ENCODE measurements at places on chromosomes 2 and 18.

DNA sequence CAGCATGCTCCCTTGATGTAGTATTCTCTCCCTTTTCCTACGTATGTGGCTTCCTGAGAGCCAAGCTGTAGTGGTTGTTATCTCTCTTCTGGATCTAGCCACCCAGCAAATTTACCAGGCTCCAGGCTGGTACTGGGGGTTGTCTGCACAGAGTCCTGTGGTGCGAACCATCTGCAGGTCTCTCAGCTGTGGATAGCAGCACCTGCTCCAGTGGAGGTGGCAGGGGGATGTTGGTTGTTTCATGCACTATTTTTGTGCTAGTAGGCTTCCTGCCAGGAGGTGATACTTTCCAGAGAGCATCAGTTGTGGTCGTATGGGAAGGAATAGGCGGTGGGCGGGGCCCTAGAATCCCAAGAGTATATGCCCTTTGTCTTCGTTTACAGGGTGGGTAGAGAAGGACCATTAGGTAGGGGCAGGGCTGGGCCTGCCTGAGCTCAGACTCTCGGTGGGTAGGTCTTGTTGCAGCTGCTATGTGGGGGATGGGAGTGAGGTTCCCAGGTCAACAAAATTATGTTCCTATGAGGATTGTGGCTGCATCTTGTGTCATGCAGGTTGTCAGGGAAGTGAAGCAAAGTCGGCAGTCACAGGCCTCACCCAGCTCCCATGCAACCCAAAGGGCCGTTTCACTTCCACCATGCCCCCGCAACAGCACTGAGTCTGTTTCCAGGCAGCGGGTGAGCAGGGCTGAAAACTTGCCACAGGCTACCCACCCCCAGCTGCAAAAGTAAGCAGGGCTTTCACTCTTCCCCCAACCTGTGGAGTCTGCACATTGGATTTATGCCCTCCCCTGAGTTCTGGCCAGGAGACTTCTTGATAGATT lies 1139.5 kb downstream of the BCL11A start:
- DNase-seq = no peak

GRCh38 chr18:35525795-35526494 lies 28.2 kb upstream of the INO80C start:
- DNase-seq = no peak

- DNase-seq = no peak
Observed at GRCh38 chr2:102736110-102736409, 25.8 kb upstream of the TMEM182 start.

- DNase-seq = no peak
Observed at GRCh38 chr2:191646163-191646902, 31.6 kb upstream of the NABP1 start.

GRCh38 chr2:193267496-193268002 lies 1072.8 kb upstream of the TMEFF2 start:
- DNase-seq = no peak

DNA sequence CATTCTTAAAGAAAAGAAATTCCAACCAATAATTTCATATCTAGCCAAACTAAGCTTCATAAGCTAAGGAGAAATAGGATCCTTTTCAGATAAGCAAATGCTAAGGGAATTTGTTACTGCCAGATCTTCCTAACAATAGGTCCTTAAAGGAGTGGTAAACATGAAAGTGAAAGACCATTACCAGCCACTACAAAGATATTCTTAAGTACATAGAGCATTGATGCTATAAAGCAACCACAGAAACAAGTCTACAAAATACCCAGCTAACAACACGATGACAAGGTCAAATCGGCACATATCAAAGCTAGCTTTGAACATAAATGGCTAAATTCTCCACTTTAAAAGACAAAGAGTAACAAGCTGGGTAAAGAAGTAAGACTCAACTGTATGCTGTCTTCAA lies 188.9 kb upstream of the RPRM start:
- no peak for DNase-seq

- DNase-seq = no peak
Observed at GRCh38 chr18:74702950-74703349, 105.3 kb downstream of the ZNF407 start.

DNA sequence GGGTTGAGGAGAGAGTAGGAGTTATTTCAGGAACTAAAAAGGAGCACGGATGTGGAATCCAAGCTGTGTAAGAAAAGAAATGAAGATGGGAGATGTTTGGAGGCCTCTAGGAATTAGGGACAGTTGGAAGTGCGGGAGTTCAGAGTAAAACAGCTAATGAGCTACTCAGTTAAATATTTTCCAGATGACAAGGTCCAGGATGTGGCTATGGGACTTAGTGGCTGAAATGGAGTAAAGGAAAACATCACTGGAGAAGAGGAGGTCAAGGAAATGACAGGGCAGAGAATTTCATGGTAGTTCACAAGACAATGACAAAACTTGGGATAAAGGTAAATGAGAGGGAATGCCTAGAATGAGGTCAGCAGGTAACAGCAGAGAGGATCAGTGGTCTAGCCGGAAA lies 13.0 kb downstream of the GPR155 start:
- no peak for DNase-seq

DNA sequence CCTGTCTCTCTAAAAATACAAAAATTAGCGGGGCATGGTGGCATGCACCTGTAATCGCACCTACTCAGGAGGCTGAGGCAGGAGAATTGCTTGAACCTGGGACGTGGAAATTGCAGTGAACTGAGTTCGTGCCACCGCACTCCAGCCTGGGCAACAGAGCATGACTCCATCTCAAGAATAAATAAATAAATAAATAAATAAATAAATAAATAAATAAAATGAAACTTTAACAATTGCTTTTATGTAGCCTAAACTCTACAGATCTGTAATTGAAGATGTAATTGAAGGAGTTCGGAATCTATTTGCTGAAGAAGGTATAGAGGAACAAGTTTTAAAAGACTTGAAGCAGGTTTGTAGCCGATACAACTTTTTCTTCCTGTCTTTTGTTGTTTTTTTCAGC lies 2.9 kb downstream of the GTF2A1L start:
- DNase-seq = no peak

GRCh38 chr2:221205103-221205673 lies 366.9 kb downstream of the EPHA4 start:
- no peak for DNase-seq

GRCh38 chr2:53584986-53585385 lies 182.6 kb upstream of the CHAC2 start:
- no peak for DNase-seq

DNA sequence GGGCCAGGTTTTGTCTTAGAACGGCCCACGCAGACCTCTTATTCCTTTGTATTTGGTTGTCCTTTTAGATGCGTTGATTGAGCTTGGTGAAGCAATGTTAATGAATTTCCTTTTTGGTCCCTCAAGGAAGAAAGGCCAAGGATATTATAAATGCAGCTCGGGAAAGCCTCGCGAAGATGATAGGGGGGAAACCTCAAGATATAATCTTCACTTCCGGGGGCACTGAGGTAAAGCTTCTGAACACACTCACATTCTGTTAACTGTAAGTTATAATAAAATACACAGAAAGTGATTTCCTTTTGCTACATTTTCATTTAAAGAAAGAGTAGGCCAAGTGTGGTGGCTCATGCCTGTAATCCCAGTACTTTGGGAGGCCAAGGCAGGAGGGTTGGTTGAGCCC lies 7.1 kb downstream of the SCLY start:
- DNase-seq = no peak

- DNase-seq = no peak
Observed at GRCh38 chr2:134791616-134792015, 46.8 kb upstream of the ACMSD start.

DNA sequence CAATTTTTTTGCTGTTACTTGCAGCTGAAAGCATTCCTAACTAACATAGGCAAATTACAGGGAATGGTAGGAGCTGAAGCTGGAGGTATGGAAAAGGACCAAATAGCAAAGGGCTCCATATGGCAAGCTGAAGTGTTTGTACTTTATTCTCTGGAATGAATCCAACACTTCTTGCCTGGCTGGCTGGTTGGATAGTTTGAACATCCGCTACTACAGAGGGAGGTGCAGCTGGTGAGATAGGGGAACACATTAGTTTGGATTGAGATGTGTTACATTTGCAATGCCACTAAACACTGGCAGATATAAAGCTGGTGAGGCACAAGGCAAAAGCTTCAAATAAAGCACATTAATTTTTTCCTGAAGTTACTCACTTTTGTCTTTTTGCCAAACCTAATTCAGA lies 291.5 kb downstream of the SP3 start:
- no peak for DNase-seq

GRCh38 chr2:204931562-204931961 lies 386.3 kb downstream of the PARD3B start:
- DNase-seq = no peak

DNA sequence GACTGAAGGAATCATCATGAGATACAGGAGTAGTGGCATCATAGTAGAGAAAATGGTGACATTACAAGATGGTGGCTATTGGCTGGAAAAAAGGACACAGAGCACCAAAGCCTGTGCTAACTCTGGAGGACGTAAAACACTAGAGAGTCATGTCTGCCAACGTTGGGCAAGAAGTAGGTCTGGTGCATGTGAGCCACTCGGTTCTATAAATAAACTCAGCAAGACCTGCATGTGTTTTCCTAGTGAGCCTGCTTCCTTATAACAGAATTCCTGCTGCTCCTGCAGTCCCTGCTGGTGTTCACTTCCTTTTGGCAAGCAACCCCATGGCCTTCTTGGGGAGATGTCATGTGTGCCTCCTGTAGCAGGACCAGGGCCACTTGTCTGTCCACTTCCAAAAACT lies 325.2 kb downstream of the OSR1 start:
- no peak for DNase-seq

- no peak for DNase-seq
Observed at GRCh38 chr2:106053116-106053515, 141.0 kb downstream of the UXS1 start.

- no peak for DNase-seq
Observed at GRCh38 chr2:224882291-224883171, 159.7 kb downstream of the DOCK10 start.

GRCh38 chr18:49071778-49072177 lies 121.0 kb upstream of the SMAD7 start:
- no peak for DNase-seq

All from GM12891 (cell line).